ENCODE measurements at places on chromosomes 2 and 18. TPM values are rescaled to one million over a fixed set of nuclear protein-coding genes. Genes with fewer than 3 reads are reported as not detected.

- peak; percentile 67 for DNase-seq
These were observed 15.9 kb upstream of the KLHL30 start for GRCh38 chr2:238122287-238123217.

DNA sequence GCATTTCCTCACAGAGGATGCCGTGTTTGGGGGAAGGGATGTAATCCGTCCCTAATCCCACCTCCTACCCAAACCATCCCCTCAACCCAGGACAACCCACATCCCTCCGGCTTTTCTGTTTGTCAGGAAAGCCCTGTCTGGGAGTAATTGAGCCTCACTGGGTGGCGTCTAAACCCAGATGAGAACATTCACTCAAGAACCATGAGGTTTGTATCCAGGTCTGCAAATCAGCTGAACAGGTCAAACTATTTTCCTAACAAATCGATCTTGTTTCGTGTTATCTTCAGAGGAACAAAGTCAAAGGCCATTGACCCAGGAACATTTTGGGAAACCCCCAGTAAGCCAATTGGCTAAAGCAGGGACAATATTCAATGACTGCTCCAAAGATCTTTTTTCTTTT, 25.7 kb downstream of the CYP27C1 start:
- DNase-seq: no peak

GRCh38 chr2:101828673-101829334, 131.3 kb downstream of the MAP4K4 start:
- DNase-seq: no peak

- DNase-seq: peak; percentile 85
These were observed 770 bp downstream of the ZNF396 start for GRCh38 chr18:35376393-35376741.

DNA sequence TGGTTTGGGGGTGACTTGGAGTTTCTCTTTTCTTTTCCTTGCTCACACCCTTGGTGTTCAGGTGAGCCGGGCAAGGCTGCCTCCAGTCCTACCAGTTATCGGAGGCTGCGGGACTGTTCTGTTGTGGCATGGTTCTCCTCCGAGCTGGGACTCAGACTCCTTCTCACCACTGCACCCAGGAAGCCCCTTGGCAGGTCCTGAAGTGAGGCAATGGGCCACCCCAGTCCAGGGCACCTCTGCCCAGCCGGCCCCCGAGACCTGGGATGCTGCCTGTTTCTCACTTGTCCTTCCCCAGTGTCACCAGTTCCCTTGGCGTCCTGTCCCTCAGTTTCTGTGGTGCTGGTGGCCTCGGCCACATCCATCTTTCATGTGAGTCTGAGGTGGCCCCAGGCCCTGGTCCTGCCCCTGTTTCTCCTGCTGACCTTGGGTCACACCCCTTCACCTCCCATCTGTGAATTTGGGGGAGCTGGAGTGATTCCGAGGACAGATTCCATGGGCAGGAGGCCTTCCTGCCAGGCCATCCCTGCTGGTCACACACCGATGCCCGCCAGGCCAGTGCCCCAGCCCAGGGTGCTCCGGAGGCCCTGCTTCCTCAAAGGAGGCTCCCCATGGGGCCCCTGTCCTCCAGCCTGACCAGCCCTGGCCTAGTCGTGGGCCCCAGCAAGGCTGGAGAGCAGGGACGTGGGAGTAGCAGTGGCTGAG, 6.6 kb upstream of the KLHL30 start:
- peak; percentile 56 for DNase-seq

GRCh38 chr2:25698752-25699151, 25.4 kb upstream of the DTNB start:
- DNase-seq: no peak

DNA sequence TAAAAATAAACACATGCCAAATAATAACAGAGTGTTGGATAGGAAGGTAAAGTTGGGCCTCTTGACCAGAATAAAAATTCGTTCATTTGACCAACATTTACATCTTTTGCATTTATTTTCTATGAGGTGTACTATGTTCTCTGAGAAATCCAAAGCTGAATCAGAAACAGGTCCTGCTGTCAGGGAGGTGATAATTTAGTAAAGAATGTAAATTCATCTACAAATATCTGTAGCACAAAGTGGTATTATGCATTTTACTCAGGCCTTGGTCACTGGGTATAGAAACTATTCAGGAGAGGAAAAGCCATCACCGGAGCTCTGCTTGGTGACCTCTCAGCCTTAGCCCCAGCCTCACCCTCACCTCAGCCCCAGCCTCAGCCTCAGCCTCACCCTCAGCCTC, 208.9 kb downstream of the SPP2 start:
- no peak for DNase-seq

The RNF152 gene
- 17.3 TPM for total RNA-seq

The CTAGE1 gene
- total RNA-seq: not detected
